ENCODE measurements at places on chromosomes 2 and 18.
A peak's percentile ranks its signal among the peaks of the same experiment; 100 is the strongest.

DNA sequence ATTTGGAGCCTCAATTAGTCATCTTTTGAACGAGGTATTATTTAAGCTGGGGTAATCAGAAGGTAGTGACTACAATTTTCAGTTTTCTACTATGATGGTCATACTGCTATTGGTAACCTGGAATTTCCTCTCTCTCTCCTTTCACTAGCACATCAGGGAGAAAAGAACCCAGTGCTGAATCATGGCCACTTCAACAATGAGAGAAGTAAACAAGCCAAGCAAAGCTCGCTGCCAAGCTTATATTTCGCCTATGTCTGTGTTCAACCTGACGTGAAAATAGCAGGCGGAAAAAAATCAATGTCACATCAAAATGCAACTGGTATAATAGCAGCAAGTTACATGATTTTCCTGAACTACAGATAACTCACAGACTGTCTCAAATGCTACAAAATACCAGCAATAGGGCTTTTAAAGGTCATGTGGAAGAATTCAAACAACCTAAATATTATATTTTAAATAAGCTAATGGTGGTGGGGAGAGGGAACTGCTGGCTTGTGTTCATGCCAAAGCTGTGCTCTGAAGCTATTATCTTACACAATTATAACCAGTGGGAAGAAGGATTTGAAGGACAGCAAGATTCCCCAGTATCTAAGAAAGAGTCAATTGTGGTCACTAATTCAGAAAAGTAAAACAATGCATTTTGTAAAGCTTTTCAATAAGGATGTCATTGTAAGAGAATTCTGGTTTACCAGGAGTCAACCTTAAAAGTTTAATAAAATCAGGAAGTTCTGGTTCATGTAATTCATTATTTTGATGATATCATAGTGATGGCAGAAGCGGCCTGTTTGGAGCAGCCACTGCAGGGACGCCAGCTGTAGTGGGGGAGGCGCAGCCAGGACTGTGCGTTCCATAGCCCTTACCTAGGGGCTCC, 38.0 kb downstream of the RNF152 start:
- DNase-seq: no peak

GRCh38 chr2:55862246-55862645, 61.3 kb downstream of the EFEMP1 start:
- peak; percentile 78 for DNase-seq

- no peak for DNase-seq
Measured at GRCh38 chr18:63552581-63552980, 10.4 kb downstream of the SERPINB12 start.

GRCh38 chr18:74163019-74163660, 14.8 kb downstream of the TIMM21 start:
- no peak for DNase-seq

GRCh38 chr2:218478544-218478943, 59.6 kb downstream of the VIL1 start:
- DNase-seq: no peak

All from dermis microvascular lymphatic vessel endothelial cell (primary cell).